GDM1 (cell line): ENCODE measurements at places on chromosomes 4 and X.

DNA sequence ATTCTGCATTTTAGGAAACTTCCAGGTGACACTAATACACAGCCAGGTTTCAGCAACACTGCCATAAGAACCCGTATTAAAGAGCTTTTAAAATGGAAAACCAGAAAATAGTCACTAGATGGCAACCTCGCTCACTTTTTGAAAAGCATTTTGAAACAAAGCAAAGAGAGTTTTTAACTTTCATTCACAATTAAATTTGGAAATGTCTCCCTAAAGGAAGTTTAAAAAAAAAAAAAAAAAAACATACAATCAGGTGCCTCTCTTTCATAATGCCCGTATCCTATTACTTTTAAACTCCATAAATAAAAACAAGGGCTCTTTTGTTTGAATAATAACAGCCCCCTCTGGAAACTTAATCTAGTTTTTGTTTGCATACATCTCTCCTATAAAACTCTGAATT, 20.3 kb downstream of the MEPE start:
- DNase-seq, result peak; percentile 16

DNA sequence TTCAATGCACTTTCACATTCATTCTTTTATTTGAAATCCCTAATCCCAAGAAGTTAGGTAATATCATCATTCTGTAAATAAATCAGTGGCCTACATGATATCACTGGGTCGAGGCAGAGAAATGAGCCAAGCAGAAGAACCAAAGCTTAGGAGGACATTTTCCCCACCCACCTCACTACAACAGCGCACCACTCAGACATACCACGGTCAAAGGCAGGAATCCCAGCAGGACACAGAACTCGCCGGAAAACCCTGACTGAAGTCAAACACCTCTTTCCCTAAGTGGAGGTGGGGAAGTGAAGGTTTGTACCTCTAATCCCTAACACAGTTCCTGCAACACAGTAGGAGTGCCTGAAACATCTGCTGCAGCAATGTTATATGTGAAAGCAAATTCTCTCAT, 21.5 kb downstream of the RELL1 start:
- DNase-seq, result no peak

DNA sequence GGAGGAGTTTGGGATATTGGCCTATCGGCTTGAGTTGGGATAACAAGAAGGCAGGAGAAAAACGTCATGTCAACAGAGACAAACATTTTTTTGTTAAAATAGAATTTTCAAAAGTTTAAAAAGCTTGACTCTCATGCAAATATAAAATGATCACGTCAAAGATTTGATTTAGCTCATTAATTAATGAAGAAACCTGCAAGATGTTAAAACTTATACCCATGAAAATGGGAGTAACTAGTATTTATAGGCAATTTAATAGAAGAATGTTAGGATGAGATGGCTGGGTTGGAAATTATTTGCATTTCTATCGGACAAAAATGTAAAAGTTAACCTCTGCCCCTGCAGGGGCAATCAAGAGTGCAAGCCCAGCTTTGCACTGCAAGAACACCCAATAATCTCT, 184.6 kb upstream of the BCOR start:
- DNase-seq, result no peak

DNA sequence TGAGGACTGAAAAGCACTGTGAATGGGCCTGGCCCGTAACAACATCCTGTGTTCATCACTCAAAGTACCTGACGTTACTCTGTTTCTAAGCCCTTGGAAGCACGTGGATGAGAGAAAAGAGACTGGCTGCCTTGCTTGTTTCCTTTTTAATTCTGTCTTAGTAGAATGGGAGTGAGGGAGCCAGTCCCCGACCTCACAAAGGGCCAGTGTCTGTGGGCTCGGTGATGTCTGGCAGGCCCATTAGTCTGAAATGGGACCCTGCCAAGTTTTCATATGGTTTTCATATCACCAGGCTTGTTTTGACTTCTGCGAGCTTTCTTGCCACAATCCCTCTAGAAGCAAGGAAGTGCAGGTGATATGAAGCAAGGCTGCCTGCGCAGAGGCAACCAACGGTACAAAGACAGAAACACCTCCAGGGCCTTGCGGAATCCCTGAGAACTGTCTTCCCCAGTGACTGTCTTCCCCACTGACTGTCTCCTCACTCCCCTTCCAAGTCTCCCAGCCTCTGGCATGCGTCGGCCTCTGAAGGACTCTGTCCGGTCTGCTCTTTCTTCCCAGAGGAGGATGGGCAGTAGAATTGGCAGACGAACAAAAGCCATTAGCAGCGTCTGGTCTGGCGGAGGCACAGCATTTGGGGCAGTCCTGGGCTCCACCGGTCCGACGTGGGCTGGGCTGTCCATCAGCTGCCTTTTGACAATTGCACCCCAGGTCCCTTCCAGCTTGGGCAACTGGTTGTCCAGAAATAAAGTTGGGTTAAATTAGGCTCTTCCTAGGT, 20.2 kb upstream of the RASL11B start:
- no peak for DNase-seq

GRCh38 chrX:153638041-153638371, 9.0 kb upstream of the DUSP9 start:
- DNase-seq, result no peak

GRCh38 chr4:188822698-188823097, 683.5 kb downstream of the TRIML1 start:
- DNase-seq, result no peak

DNA sequence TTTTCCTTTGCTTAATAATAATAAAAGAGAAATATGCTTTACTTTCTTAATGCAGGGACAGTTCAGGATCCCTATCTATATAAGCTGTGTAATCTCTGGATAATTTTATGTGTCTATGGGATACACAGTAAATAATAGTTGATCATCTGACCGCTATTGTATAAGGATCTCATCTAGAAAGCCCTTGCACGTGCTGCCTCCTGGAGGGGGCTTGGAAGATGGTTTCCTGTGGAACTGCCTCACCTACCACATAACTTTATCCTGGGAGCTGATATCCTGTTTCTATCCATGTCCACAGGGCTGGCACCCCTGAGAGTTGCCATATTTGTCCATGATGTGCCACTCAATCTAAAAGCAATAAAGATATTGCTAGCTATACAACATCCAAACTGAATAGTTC, 139.3 kb upstream of the FRMPD4 start:
- DNase-seq, result no peak

DNA sequence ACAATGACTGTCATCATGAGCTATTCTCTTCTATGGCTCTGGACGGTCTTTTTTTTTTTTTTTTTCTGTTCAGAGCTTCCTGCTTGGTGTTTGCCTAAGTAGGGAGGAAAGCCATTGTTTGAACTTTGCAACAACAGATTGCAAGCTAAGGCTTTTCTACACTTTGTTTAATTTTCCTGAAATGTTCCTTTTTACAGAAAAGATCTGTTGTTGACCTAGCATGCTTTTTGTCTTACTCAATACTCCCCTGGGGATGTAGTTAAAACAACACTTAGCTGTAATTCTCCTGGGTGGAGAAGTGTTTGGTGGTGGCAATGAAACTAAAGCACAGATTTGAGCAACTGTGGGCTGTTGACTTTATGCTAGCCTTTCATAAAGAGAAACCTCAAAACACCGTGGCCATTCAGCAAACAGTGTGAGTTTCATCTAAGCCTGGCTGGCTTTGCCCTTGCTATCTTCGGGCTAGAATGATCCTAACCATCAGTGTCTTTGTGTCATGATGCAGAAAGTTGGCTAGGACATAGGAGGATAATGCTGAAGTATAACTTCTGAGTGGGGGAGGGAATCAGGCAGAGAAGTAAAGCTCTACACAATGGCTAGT, 110.5 kb downstream of the ANXA3 start:
- DNase-seq, result no peak

- no peak for DNase-seq
These were observed 17.4 kb downstream of the CD40LG start for GRCh38 chrX:136665258-136665900.
